Epithelial cell of prostate (primary cell): ENCODE measurements at places on chromosomes 2 and 18.

- no peak for DNase-seq
Observed at GRCh38 chr2:218369330-218369729, 12.7 kb downstream of the CATIP start.

GRCh38 chr2:169562519-169562918 is 11.1 kb downstream of the FASTKD1 start:
- no peak for DNase-seq

DNA sequence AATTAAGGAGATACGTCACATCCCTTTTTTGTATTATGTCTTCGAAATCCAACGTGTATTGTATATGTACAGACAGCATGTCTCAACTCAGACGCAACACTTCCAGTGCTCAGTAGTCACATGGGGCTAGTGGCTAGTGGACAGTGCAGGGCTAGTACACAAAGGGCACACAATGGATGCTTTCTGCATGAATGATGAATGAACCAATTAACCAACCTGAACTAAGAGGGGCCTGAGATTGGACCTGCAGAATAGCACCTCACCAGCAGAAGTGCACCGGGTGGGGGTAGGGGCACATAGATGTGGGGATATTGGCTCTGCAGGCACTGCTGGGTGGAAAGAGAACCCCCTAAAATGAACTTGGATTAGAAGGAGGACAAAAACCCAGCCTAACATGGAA is 20.7 kb downstream of the ST8SIA5 start:
- no peak for DNase-seq

- DNase-seq = no peak
Observed at GRCh38 chr2:181848261-181848886, 43.2 kb upstream of the ITPRID2 start.

GRCh38 chr2:204150721-204151120 is 214.2 kb downstream of the ICOS start:
- DNase-seq = no peak

DNA sequence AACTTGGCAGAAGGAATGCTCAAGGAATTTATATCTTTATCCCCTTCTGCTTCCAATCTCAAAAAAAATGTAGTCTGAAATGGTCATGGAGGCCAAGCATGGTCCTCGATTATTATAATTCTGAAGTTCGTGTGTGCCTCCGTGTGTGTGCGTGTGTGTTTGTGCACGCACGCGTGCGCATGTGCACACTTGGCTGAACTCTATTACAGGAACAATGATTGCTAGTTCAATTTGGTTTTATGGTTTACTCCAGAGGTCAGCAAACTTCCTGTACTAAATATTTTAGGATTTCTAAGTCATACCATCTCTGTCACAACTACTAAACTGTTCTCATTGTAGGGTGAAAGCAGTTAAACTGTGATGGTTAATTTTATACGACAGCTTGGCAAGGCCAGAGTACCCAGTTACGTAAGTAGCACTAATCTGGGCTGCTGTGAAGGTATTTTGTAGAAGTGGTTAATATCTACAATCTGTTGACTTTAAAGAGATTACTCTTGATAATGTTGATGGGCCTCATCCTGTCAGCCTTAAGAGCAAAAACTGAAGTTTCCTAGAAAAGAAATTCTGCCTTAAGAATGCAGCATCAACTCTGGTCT is 5.8 kb upstream of the MARCHF7 start:
- DNase-seq = no peak

DNA sequence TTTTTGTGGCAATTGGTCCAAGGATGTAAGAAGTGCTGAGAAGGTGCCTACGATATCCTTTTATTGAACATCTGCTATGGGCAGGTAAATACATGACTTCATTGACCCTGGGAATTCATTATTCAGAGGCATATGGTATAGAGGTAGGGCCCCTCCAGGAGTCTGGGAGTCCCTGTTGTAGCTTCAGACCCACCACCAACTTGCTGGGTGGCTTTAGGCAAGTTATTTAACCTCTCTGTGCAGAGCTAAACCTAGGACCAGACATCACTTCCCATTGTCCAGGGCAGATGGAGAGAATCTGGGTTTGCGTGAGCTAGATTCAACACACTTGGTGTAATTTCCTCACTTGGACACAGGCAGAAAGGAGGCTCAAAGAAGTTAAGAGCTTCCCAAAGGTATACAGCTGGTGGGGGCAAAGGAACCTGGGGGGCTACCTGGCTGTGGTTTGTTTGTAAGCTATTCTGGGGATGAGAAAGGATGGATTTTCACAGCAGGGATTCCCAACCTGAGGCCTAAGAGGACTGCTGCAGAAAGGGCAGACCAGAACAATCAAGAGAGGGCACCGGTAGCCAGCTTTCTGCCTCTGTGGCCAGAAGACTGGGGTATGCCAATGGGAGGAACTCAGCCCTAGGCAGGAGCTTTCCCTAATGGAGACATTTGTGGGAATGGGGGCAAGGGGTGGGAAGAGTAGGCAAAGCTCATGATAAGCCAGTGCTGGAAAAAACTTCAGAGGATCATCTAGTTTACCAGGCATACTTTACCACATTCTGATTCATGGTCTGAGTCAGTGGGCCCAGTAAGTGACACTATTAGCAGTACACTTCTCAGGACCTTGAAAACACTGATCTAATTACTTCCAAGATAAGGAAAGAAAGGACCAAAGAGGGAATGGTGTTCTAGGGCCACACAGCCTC is 102.7 kb upstream of the SMAD2 start:
- DNase-seq = no peak

- DNase-seq = peak; percentile 57
Observed at GRCh38 chr2:46695283-46695682, 215.9 kb downstream of the TMEM247 start.

DNA sequence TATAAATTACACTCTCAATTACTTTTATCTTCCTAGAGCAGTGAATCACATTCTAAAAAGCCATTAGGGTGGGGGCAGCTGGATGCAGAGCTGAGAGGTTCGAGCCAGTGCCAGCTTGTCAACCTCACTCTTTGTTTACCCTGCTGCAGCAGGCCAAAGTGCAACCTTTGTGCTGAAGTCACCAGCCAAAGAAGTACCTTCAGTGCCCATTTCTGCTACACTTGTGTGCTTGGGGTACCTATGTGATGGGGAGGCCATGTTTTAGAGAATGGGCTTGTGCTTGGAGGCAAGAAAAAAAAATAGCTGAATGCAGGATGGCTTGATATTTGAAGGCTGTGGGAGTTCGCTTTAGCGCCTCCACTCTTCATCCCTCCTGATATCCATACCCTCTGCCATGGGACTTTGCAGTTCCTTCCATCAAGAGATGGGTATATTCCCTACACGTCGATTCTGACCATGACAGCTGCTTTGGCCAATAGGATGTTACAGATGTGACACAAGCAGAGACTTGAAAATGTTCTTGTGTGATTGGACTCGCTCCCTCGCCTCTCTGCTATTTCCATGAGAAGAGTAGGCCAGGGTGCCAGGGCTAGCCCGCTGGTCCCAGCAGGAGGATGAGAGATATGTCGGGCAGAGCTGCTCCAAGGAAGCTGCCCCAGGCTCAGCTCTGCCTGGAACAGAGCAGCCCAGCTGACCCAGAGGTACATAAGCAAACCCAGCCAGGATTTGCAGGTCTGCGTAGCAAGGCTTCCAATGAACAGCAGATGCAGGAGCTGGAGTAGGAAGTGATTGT is 12.7 kb upstream of the FZD5 start:
- no peak for DNase-seq

DNA sequence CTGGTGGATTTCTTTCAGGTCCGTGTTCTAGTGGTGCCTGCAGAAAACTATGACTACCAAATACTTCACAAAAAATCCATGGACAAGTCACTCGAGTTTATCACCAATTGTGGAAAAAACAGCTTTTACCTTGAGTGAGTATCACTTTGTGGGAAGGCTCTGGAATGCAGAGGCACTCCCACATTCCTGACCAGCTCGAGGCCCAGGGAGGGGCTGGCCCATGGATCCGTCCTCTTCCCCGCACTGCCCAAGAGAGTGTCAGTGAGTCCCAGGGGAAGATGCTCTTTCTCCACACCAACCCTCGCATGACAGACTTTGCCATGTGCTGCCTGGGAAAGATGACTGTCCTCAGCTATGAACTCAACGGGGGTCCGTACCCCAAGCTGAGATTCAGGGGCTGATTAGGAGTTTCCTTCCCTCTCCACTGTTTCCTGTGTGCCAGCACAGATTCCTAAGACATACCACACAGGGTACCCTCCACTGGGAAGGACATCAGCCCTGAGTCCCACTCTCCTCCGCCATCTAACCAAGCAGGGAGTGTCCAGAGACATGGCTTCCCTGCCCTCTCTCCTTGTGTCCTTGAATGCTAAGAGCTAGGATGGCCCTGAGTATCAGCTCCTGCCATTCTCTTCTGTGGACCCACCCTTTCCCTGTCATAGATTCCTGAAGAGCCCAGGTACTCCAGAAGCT is 155.9 kb downstream of the LAMA3 start:
- no peak for DNase-seq

DNA sequence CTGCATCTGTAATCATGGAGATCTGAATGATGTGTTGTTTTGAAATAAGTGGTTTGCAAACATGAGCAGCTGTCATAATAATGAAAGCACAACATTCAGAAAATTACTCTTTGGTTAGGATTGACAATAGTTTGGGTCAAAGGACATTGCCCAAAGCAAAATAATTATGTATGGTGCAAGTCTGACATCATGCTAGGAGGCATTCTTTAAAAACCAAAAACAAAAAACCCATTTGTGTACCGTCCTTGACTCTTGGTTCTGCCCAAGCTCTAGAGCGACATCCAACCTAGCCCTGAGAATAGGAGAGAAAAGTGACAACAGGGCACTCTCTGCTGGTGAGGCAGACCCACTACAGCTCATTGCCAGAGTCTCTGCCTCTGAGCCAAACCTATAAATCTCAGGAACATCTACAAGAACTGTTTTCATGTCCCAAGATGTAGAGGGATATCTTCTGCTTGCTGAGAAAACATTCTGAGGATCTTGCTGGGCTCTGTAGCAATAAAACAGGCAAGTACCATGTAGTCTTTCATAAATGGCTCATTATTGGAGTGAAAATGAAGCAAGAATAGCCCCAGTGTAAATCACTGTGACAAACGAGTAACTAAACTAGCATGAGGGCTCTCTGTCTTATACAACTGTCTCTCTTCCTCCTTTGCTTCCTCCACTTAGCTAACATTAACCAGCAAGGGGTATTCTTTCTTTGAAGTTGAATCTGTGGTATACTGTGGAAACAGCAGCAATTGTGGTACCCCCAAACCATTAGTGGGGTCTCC is 266.8 kb upstream of the CXCR4 start:
- no peak for DNase-seq

DNA sequence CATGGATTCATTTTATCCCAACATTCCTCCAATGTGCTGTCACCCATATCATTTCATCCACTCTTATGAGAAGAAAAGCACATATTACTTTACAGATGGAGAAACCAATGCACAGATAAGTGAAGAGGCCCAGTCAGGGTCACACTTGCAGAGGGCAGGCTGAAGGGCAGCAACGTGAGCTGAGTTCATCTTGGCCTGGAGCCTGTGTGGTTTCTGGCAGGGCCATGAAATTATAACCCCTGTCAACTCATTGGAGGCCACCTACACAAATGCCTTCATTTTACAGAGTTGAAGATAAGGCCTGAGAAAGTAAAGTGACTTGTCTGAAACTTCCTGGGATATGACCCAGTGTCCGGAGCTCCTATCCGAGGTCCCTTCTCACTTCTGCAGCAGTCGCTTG is 88.4 kb upstream of the NRP2 start:
- no peak for DNase-seq

DNA sequence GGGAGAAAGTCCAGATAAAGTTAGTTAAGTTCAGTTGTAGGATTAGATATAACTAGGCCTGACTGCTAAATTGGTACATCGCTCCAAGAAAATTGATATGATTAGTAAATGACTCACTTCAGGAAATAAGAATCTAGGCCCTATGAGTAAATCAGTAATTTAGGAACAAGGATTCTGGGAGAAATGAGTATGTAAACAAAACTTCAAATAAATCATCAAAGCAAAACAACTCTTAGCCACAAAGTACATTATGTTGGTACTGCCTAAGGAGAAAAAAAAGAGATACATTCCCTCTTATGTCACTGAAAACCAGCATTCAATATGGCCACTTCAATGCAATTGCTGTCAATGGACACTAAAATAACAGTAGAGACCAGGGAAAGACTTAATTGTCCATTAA is 529.1 kb downstream of the ZNF804A start:
- no peak for DNase-seq

GRCh38 chr2:42851740-42852250 is 59.4 kb upstream of the HAAO start:
- DNase-seq = no peak

- DNase-seq = no peak
Observed at GRCh38 chr2:96136129-96136720, 2.1 kb downstream of the ASTL start.

DNA sequence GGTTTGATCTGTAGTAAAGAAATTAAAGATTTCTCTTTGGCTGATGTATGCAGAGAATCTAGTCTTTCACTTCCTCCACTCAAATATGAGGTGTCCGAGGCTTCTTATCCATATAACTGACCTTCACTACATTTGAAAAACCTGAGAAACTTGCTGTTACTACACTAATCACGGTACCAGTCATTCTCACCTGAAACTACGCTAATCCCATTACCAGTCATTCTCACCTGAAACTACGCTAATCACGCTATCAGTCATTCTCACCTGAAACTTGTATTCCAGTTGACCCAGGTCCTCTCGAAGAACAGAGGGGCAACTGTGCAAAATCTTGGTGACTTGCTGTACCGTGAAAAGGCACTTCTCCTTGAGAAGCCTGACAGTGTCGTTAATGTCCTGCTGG is 5.1 kb downstream of the MTERF4 start:
- DNase-seq = no peak

DNA sequence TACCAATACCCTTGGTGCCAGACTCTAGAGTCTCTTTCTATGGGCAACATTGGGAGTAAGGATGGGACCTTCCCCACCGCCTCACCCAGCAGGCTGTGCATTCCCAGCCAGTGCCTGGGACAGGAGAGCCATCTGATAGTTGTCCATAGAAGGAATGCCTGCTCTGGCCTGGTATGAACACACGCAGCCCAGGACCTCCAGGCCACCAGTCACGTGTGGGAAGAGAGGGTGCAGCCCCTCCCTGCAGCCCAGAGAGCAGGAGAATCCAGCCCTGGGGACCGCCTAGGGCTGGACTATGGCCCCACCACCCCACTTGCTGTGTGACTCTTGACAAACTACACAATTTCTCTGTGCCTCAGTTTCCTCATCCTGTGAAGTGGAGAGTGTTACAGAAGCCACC is 52.5 kb upstream of the ID2 start:
- no peak for DNase-seq

- DNase-seq = peak; percentile 75
Observed at GRCh38 chr2:234137400-234138014, 87.0 kb downstream of the SPP2 start.

- DNase-seq = no peak
Observed at GRCh38 chr2:233121856-233122255, 61.7 kb downstream of the INPP5D start.

- no peak for DNase-seq
Observed at GRCh38 chr2:173544641-173545363, 190.1 kb downstream of the CDCA7 start.

DNA sequence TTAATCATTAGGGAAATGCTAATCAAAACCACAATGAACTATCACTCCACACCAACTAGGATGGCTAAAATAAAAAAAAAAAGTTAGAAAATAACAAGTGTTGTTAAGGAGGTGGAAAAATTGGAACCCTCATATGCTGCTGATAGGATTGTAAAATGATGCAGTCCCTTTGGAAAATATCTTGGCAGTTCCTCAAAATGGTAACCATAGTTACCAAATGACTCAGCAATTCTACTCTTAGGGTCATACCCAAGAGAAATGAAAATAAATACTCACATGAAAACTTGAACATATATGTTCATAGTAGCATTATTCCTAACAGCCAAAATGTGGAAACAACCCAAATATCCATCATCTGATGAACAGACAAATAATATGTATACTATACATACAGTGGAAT is 15.7 kb upstream of the ACVR2A start:
- no peak for DNase-seq
